ENCODE measurements at places on chromosomes 12 and 14.

DNA sequence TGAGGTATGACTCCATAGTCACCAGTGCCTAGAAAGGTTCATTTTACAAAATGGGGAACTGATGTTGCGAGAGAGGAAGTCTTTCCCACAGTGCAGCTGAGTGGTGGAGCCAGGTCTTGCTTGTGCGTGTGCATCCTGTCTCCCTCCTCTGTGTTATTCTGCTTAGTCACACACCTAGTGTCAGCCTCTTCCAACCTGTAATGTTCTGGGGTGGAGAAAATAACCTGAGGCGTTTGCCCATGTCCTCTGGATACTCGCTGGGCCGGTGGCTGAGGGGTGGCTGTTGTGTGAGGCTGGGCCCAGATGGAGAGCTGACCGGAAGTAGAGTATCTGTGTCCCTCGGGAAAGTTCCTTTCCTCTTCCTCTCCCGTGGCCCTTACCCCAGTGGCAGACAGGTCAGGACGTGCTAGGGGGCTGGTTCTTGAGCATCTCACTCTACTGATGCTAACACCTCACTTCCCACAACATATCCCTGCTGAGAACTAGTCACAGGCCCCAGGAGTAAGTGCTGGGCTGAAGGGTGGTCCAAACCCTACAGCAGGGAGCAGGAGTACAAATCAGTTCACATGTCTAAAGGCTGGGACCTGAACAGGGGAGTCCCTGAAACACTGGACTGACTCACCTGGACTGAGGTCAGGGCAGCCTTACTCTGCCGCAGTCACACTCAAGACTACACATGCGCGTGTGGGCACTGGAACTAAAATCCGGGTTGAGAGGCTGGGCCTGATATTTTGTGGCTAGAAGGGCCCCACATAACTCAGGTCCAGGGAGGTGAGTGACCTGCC lies 7.0 kb downstream of the MLF2 start:
- DNase-seq: peak; percentile 29

GRCh38 chr12:8916154-8916553 lies 1.8 kb downstream of the PHC1 start:
- DNase-seq: no peak

DNA sequence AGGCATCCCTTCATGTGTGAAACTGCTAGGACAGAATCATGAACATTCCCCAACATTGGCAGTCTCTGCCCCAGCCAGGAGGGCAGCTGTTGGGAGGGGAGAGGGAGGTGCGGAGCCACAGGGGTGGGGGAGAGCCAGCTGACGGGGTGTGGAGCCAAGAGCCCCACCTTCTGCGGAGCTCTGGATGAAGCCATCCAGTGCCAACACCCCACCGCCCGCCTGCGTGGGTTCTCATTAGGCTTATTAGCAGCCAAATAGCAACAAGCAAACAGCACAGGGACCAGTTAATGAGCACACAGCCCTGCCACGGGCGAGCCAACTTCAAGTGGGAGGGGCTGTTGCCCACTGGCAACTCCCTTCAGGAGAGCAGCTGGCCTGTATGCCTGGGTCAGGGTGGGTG lies 12.1 kb downstream of the LTBP2 start:
- DNase-seq: no peak

GRCh38 chr14:40838601-40839000 lies 768.1 kb upstream of the LRFN5 start:
- DNase-seq: no peak

DNA sequence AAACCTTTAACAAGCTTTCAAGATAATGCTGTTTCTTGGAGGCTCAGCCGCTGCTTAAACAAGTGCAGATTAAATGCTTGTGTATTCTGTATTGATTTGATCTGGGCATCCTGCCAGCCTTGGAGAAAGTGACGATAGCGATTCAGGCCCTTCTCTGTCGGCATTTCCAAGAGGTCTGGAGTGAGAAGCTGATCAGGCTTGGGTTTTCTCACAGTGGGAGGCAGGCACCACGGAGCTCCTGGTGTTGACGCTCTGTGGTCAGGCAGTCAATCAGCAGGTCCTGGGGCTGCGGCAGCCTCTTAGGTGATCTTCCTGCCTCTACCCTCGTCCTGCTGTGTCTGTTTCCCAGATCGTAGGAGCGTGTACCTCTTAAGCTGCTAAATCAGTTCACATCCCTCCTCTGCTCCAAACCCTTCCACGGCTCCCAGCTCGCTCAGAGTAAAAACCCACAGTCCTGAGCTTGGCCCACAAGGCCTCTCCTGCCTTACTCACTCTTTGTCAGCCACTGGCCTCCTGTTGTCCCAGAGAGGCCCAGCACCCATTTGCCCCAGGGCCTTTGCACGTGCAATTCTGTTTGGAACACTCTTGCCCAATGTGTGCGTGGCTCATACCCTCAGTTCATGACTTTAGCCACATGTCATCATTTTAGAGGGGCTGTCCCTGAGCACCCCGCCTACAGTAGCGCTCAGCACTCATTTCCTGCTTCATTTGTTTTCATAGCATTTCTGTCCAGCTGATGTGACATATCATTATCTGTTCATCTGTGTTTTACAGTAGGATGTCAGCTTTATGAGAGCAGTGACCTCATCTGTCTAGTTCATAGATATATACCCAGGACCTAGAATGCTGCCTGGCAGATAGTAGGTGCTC lies 155.4 kb downstream of the AACS start:
- DNase-seq: no peak

- no peak for DNase-seq
Observed at GRCh38 chr12:110234755-110235154, 46.3 kb upstream of the ATP2A2 start.

GRCh38 chr14:100454437-100454836 lies 131.3 kb downstream of the SLC25A47 start:
- DNase-seq: no peak

DNA sequence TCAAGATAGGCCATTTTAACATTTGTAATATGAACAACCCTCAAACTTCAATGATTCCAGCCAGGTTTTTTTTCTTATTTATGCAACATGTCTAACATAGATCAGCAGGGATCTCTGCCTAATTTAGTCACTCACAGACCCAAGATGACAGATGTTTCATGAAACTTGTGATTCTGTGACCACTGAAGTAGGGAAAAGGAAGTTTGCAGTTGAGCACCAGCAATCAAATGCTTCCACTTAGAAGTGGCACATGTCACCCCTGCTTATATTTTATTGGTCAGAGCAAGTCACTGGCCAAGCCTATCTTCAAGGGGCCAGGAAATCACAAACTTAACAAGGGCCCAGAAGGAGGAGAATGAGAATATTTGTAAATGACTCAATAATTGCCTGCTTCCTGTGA lies 150.6 kb downstream of the BCAT1 start:
- DNase-seq: no peak

- DNase-seq: no peak
Observed at GRCh38 chr14:53628732-53629430, 327.7 kb downstream of the BMP4 start.

GRCh38 chr14:54568821-54569595 lies 2.1 kb downstream of the SAMD4A start:
- no peak for DNase-seq

GRCh38 chr14:92759300-92759678 lies 10.9 kb upstream of the LGMN start:
- no peak for DNase-seq

- no peak for DNase-seq
Observed at GRCh38 chr12:108332791-108333382, 6.2 kb downstream of the CMKLR1 start.

- no peak for DNase-seq
Observed at GRCh38 chr12:122362755-122363154, 59.7 kb downstream of the CLIP1 start.

GRCh38 chr12:69701826-69702225 lies 2.7 kb upstream of the BEST3 start:
- DNase-seq: no peak

- no peak for DNase-seq
Observed at GRCh38 chr12:26153421-26154154, 28.8 kb upstream of the BHLHE41 start.

DNA sequence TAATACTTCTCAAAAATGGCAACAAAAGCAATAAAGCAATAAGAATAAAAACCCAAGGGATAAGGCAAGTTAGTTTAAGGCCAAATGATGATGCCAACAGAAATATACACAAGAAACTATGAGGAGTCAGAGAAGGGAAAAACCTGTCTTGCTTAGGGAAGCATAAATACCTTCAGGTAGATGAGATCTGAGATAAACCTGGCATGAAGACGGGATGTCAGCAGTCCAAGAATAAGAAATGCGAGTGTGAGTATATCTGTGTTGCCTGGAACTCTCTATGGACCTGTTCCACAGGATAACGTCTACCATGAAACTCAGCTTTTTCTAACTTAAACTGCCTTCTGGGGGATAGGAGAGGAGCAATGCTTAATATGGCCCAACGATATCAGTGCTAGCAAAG lies 30.6 kb downstream of the KCNH5 start:
- no peak for DNase-seq

DNA sequence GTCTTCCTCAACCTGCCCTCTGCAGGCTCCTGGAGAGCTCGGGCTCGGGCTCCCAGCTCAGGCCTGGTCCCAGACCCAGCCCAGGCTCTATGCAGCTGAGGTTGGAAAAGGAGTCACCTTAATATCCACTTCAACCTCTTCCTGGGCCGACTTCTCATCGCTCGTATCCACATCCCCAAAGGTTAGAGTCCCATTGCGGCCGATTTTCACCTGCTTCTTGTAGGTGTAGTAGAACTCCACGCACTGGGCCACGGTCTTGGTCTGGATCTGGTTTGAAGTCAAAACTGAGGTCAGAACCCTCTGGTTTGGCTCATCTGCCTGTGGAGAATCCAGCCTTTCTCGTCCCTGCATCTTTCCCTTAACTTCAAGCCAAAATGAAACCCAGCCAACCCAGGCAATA lies 8.4 kb upstream of the PNMA1 start:
- DNase-seq: no peak

DNA sequence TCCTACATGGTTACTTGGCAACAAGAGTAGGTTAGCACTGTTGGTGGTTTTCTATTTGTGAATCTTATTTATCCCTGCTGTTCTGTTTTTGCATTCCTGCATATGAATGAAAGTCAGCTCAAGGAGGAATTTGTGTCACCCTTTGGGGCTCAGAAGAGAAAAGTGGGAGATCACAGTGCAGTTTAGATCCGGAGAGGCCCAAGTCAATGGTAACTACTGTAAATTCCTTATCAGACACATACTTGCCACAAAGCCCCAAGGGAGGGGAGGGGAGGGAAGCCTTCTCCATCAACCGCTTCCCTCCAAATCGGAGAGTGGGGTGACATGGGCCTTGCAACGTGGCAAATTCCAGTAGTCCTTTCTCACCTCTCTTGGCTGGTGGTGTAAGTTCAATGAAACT lies 15.0 kb downstream of the GSG1 start:
- DNase-seq: no peak

DNA sequence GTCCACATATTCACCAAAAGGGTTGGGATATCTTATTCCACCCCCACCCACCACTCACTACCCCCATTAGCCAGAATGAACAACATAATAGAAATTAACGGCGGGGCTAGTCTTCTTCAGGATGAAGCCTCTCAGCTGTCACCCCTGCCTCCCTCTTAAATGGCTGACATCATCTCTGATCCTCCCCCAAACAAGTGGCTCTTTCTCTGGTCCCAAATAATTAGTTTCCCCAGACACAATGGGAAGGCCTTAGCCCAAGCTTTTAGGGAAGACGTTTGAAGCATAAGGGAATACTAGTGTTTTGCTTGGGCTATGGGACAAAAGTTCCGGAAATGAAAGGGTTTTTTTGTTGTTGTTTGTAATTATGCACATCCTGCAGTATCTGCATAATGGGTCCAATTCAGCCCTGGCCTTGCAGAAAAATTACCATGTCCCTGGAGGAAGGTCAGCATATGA lies 13.8 kb downstream of the STON2 start:
- no peak for DNase-seq

DNA sequence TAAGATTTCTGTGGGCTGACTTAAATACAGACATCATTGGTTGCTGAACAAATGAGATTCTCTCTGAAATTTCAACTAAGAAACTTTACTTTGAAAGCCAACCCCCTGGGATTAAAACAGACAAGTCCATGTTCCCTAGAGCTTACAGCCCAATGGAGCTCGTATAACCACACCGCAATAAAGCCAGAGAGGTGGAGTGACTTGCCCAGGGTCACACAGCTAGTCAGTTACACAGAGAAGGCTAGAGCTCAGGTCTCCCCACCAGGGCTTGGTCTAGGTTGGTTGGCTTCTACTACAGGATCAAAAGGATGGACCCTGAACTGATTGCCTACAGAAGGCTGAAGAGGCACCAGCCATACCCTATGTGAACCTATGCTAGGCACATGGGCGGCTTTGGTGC lies 8.9 kb upstream of the LTBP2 start:
- no peak for DNase-seq
